CD4-positive, alpha-beta T cell treated with Interleukin-17A for 1 hour (primary cell): ENCODE measurements at places on chromosomes 11 and 22.

DNA sequence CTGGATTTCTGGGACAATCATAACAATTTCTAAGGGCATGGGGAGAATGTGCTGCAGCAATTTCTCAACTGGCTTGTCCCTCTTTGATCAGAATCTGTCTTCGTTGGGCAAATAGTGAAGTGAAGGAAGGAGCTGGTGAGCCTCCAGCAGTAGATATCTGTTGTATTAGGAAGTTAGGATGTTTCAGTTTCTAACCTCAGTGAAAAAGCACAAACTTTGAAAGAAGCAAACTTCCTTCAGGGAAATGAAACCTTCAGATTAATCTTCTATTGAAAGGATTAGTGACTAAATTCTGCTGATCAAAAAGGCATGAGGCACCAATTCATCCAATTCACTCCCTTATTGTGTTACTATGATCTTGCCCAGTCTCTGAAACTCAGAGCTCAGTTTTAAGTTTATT is 24.3 kb downstream of the LMO2 start:
- no peak for DNase-seq

GRCh38 chr11:111770581-111771134 is 4.5 kb upstream of the PPP2R1B start:
- DNase-seq: no peak

DNA sequence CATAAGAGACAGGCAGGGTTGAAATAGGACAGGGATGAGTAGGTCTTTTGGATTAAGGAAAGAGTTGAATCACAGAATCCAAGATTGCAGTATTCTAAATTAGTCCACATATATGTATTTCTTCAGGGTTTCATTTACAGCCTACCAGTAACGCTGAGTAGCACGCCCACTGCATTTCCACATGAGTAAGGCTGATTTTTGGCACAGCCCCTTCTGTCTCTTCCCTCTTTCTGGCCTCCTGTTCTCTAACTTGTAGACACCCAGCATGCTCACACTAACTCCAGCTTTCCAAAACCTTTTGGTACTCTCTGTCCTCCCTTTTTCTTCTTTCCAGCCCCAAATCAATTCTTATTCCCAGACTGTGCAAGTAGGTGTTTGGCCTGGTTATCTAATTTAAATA is 3.7 kb upstream of the SIK2 start:
- DNase-seq: no peak

DNA sequence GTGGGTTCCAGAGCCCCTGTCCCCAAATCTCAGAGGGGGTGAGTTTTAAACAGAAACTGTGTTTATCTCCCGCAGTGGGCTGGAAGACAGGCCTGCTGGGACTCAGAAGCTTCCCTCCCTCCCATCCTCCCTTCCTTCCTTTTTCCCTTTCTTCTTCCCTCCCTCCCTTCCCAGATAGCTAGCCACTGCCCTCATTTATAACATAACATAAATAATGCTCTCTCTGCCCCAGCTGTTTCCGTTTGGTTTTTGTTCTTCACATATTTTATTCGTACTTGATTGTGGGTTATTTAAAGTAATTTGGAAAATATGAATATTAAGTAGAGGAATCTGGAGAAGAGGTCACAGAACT is 140.9 kb downstream of the TEAD1 start:
- no peak for DNase-seq
